Endothelial cell of umbilical vein (primary cell): ENCODE measurements at places on chromosomes 1 and 21. TPM values are rescaled to one million over a fixed set of nuclear protein-coding genes. Genes with fewer than 3 reads are reported as not detected.

The ICOSLG gene
- total RNA-seq, result 2.9 and 3.4 TPM in 2 replicates

The PLD5 gene
- not detected in 2 replicates for total RNA-seq

- H3K27me3 ChIP-seq, result no peaks in the 10 kb centered on the region
- H3K27ac ChIP-seq, result no peak overlapping the region
- no peak for DNase-seq
- no peaks in the 10 kb centered on the region for H3K36me3 ChIP-seq
- no peak overlapping the region for H3K4me3 ChIP-seq
These were observed 14.8 kb upstream of the COL11A1 start for GRCh38 chr1:103122983-103123720.

GRCh38 chr1:22177354-22178003 is 34.6 kb upstream of the WNT4 start:
- no peak overlapping the region for H3K27ac ChIP-seq
- no peaks in the 10 kb centered on the region for H3K36me3 ChIP-seq
- no peak overlapping the region for H3K4me3 ChIP-seq
- no peaks in the 10 kb centered on the region for H3K4me1 ChIP-seq
- H3K27me3 ChIP-seq, result peaks cover 7% of the 10 kb centered on the region
- DNase-seq, result no peak

DNA sequence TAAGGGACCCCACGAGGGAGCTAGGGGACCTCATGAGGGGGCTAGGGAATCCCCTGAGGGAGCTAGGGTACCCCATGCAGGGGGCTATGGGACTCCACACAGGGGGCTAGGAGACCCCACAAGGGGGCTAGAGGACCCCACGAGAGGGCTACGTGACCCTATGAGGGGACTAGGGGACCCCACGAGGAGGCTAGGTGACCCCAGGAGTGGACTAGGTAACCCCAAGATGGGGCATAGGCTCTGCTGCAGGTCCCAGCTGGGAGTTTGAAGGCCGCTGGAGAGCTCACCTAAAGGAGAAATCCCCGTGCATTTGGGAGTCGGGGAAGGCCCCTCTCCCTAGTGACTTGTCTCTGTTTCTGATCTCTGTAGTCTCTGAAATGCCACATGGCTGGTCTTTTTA is 50.0 kb upstream of the DMRTB1 start:
- no peak overlapping the region for H3K4me3 ChIP-seq
- H3K27ac ChIP-seq, result no peak overlapping the region
- no peak for DNase-seq
- H3K27me3 ChIP-seq, result peaks cover 5% of the 10 kb centered on the region
- H3K4me1 ChIP-seq, result no peaks in the 10 kb centered on the region

- no peaks in the 10 kb centered on the region for H3K36me3 ChIP-seq
- no peak for DNase-seq
- H3K27ac ChIP-seq, result no peak overlapping the region
- no peaks in the 10 kb centered on the region for H3K27me3 ChIP-seq
These were observed 27.7 kb upstream of the FMO1 start for GRCh38 chr1:171220581-171221054.

DNA sequence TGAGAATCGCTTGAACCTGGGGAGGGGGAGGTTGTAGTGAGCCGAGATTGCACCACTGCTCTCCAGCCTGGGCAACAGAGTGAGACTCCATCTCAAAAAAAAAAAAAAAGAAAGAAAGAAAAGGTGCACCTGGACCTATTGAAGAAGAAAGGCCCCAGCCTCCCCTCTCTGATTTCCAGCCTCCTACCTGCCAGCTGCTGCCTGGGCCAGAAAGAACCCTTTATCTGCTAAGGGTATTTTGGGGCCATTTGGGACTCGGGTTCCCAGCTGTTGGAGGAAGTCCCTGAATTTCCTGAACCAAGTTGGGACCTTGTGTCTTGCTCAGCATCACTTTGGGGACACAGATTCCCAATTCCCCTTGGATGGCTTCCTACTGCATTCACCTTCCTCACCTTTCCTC is 3.9 kb upstream of the TNFRSF8 start:
- no peak overlapping the region for H3K4me3 ChIP-seq
- no peaks in the 10 kb centered on the region for H3K36me3 ChIP-seq
- no peak overlapping the region for H3K27ac ChIP-seq
- H3K4me1 ChIP-seq, result no peaks in the 10 kb centered on the region
- DNase-seq, result no peak
- H3K27me3 ChIP-seq, result peaks cover 21% of the 10 kb centered on the region

GRCh38 chr1:117167402-117167801 is 43.3 kb downstream of the VTCN1 start:
- H3K27ac ChIP-seq, result no peak overlapping the region
- H3K27me3 ChIP-seq, result no peaks in the 10 kb centered on the region
- H3K4me1 ChIP-seq, result no peaks in the 10 kb centered on the region
- DNase-seq, result no peak
- H3K36me3 ChIP-seq, result no peaks in the 10 kb centered on the region
- H3K4me3 ChIP-seq, result no peak overlapping the region

DNA sequence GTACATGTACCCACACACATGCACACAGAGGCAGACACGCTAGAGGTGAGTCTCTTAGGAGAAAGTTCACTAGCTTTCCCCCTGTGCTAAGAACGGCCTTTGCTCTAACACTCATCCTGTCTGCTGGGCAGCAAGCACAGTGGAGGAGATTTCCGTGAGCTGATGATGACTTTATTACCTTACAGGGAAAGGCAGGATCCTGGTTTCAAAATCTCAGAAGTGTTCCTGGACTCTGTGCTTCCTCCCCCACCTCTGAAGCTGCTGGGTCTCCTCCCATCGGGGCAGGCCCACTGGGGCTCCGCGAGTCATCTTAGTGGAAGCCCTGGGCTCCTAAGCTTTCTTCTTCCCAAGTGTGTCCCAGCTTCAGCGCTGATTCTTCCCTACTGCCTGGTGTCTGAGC is 2.7 kb downstream of the FAM3B start:
- no peak overlapping the region for H3K27ac ChIP-seq
- H3K4me1 ChIP-seq, result no peaks in the 10 kb centered on the region
- peaks cover 29% of the 10 kb centered on the region for H3K27me3 ChIP-seq
- DNase-seq, result no peak
- H3K4me3 ChIP-seq, result no peak overlapping the region
- H3K36me3 ChIP-seq, result no peaks in the 10 kb centered on the region

DNA sequence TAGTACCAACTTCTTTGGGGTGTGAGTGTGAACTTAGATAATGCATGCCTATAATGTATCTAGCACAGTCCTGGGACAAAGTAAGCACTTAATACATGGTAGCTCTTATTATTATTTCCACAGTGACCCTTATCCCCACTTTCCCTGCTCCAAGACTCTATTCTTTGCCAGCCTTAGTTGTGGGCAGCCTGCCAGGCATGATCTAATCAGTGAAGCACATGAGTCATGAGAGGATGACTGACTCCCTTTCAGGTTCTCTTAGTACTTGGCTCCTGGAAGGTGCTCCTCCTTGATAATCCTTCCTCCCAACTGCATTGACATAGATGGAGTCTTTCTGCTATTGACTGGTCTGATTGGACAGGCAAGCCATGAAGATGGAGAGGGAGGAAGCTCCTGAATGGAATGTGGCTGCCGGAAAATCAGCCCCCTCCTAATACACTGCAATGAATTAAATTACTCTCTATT is 17.4 kb upstream of the GNG12 start:
- H3K27ac ChIP-seq, result peak overlapping the region; percentile 81
- no peak overlapping the region for H3K4me3 ChIP-seq
- peaks cover 56% of the 10 kb centered on the region for H3K4me1 ChIP-seq
- DNase-seq, result peak; percentile 97
- H3K36me3 ChIP-seq, result no peaks in the 10 kb centered on the region
- H3K27me3 ChIP-seq, result no peaks in the 10 kb centered on the region

GRCh38 chr1:24311741-24312140 is 7.4 kb upstream of the GRHL3 start:
- DNase-seq, result no peak
- peaks cover 8% of the 10 kb centered on the region for H3K27me3 ChIP-seq
- H3K27ac ChIP-seq, result no peak overlapping the region
- no peaks in the 10 kb centered on the region for H3K36me3 ChIP-seq
- H3K4me1 ChIP-seq, result no peaks in the 10 kb centered on the region

- H3K4me1 ChIP-seq, result peaks cover 15% of the 10 kb centered on the region
- peak; percentile 56 for DNase-seq
- no peak overlapping the region for H3K27ac ChIP-seq
These were observed 4.6 kb downstream of the JUN start for GRCh38 chr1:58779059-58779754.

DNA sequence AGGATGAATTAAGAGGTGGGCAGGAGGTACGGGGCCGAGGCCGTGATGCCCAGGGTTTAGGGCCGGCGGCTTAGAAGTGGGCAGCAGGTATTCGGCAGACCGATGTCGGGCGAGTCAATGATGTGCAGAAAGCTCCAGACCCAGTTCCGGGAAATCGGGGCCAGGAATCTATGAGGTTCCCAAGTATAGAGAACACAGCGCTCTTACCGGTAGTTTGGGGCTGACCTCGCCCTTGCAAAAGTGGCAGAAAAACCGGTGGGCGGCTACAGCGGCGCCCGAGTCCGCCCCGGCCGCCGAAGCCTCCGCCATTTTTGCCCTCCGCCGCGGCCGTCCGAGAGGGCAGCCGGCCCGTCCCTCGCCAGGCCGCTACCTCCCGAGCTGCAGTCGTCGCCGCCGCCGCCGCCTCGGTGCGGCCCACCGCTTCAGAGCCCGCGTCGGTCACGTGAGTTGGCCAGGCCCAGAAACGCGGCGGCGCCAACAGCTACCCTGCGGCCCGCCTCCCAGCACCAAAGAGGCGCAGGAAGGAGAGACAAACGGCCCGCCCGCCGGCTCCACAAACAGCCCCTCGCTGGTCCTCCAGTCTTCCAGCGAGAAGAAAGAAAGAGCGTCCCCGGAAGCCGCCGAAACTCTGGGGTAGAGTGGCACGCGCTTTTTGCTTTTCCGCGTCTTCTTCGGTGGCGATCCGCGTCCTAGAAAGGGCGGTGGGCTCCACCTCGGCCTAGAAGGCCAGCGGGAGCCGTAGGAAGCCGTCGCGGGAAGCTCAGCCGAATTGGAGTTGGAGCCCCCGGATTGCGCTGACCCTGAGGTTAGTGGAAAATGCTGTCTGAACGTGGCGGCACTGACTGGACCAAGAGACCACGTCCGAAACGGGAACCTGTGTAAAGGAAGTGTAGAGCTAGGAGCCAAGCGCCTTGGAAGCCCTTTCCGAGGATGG is at the start of the genes POLR3C and RNF115:
TSS of gene POLR3C (plus strand) at position 636 of the 934 bp plus-strand sequence. CDS start 1,577 bp downstream, outside the sequence.
TSS of gene RNF115 (minus strand) at position 531 of the 934 bp plus-strand sequence. CDS start at position 309, 222 bp downstream.
- DNase-seq, result peak; percentile 90
- H3K36me3 ChIP-seq, result peaks cover 21% of the 10 kb centered on the region
- H3K4me3 ChIP-seq, result peak within 1 kb of the TSS; percentile 86
- H3K27ac ChIP-seq, result peak within 1 kb of the TSS; percentile 69
- no peaks in the 10 kb centered on the region for H3K27me3 ChIP-seq
- peaks cover 13% of the 10 kb centered on the region for H3K4me1 ChIP-seq
